ENCODE measurements at places on chromosomes 11 and 22.

DNA sequence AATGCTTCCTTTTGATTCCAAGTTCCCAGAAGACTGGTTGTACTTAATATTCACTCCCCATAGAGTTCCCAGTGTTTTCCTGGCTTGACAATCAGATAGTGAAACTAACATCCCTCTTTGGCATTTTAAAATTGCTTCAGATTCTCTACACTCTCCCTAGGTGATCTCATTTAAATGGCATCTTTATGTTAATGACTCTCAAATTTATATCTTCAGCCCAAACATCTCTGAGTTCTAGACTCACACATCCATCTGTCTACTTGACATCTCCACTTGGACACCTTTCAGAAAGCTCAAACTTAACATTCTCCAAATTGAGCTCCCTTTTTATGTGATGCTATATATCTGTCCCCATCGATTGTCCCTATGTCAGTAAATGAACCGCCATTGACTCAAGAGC, 232.0 kb downstream of the NTM start:
- DNase-seq = no peak

GRCh38 chr11:46850829-46851380, 4.8 kb upstream of the CKAP5 start:
- no peak for DNase-seq

DNA sequence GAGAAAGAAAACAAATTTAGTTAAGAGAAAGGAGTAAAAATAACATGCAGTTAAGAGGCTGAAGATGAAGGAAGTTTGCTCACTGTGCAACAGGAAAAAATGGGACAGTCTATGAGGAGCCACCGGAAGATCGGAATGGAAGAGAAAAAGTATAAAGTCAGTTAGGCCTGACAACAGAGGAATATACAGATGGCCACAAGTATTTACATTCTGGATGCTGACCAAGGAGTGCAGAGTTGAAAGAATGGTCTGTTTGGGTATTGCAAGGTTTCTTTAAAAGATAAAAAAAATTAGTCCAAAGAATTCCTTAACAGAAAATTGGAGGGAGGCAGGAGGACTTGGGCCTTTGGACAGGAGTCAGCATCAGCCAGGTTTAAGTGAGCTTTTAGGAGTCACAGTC, 37.5 kb downstream of the RBFOX2 start:
- no peak for DNase-seq

- DNase-seq = no peak
These were observed 465 bp downstream of the MAPK1 start for GRCh38 chr22:21866833-21867527.

DNA sequence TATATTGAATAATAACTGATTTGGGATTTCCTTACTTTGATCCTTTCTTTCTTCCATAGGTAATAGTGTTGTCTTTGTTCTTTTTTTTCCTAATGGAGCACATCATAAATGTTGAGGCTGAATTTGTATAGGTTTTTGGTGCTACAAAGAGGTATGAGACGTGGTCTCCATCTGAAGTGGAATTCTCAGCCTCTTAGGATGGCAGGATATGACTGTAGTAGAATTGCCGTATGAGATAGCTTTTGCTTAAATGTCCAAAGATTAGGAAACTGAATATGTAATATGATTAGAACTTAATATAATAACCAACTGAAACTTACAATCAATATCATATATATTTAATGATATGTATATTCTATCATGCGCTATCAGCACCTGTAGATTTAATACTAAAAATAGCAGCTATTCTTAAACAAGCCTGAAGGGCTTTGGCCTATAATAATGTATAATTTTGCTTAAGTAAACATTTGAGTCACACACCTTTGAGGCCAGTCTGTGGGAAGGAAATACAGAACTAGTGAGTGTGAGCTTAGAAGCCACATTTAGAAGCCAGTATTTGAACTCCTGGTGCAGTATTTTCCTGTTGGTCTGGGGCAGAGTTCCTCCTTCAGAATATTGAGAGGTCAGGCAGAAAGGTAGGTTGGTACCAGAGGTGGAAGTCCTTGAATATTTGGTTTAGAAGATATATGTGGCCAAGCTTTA, 62.6 kb downstream of the SWAP70 start:
- DNase-seq = peak; percentile 85

DNA sequence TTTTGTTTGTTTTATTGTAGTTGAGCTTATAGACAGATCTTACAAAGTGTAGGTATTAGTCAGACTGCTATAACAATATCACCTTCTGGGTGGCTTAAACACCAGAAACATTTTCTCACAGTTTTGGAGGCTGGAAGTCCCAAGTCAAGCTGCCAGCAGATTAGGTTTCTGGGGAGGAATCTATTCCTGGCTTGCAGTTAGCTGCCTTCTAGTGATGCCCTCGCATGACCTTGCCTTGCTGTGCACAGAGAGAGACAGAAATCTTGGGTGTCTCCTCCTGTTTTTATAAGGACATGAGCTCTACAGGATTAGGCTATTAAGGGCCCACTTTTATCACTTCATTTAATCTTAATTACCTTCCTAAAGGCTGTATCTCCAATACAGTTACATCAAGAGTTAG, 1635.2 kb downstream of the FAM181B start:
- DNase-seq = no peak

DNA sequence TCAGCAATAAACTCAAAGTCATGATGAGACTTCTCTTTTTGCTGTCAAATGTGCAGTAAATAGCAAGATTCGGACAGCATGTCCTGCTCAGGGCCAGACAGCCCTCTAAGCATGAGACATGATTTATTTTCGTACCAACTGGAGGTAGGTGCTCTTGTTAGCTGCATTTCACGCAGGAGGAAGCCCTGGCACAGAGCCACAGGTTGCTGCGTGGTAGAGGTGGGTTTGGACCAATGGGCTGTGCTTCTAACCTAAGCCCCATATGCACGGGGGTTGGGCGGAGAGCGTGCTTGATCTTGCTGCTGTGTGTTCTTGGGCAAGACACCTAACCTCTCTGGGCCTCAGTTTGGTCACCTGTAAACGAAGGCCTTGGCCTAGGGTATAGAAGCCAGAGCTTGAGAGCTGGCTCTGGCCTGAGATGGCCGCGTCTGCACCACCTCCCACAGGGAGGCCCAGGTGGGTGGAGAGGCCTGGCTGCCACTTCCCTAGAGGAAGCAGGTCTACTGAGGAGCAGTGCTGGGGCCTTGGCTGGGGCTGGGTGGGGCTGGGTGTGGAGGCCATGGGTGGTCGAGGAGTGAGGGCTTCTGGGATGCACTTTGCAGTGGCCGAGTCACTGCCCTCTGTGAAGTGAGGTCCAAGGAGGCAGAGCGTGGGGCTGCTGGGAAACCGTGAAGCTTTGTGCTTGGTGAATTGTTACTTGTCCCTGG, 38.5 kb upstream of the GRAMD4 start:
- no peak for DNase-seq

DNA sequence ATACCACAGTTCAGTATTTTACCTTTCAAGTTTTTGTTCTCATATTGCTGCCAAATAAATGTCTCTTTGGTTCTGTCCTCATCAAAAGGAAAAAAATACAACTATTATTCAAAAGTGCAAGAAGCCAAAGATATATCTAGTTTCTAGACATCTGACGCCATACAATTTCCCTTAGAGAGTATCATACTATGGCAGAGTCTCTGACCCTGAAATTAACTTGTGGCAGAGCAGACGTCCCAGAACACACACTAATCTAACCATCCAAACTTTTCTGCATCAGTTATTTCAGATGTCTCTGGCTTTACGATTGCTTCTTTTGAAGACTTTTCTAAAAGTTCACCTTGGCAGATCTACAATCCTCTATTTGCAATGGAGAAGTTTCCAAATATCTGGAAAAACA, 2.7 kb downstream of the OR51T1 start:
- no peak for DNase-seq

GRCh38 chr11:11414996-11415395, 61.9 kb upstream of the CSNK2A3 start:
- DNase-seq = no peak

DNA sequence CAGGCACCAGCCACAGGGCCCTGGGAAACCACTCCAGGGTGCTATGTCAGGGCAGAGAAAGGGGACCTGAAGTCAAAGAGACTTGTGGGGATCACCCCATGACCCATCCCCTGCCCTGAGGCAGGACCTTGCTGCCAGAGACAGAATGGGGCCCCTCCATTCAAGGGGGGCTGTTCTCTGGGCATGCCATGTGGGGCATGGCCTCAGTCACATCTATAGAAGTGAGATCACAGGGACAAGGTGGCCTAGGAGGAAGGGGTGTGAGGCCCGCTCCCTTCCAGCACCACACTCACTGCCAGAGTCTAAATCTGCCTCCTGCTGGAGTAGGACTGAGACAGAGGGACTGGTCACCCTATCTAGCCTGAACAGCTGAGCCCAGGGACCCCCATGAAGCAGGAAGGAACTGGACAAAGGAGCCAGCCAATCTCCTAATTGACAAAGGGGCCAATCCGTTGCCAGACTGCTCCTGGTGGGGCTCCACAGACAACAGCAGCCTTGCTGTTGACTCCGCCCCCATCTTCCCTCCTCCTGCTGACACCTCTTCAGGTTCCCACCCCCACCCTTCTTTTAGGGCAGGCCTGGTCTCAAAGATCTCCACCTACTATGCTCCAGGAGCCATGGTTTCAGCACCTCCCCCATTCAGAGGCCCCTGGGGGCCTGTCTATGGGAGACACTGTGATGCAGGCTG, 26.0 kb downstream of the NEAT1 start:
- DNase-seq = peak; percentile 83

DNA sequence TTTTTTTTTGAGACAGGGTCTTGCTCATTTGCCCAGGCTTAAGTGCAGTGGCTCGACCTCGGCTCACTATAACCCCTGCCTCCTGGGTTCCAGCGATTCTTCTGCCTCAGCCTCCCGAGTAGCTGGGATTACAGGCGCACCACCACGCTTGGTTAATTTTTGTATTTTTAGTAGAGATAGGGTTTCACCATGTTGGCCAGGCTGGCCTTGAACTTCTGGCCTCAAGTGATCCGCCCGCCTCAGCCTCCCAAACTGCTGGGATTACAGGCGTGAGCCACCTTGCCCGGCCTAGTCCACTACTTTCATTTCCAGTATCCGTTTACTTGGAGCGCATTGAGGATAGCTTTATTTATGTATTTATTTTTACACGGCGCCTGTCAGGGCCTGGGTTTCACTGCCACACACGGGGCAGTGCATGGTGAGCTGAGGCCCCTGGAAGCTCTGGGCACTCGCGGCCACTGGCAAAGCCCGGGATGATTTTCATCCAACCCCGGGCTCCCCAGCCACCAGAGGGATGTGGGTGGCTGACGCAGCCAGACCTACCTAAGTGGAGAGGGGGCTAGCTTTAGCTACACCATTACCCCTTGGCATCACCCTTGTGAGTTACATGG, 6.1 kb upstream of the MCAM start:
- DNase-seq = no peak

- peak; percentile 25 for DNase-seq
These were observed 582.3 kb upstream of the CHORDC1 start for GRCh38 chr11:90805172-90805571.

DNA sequence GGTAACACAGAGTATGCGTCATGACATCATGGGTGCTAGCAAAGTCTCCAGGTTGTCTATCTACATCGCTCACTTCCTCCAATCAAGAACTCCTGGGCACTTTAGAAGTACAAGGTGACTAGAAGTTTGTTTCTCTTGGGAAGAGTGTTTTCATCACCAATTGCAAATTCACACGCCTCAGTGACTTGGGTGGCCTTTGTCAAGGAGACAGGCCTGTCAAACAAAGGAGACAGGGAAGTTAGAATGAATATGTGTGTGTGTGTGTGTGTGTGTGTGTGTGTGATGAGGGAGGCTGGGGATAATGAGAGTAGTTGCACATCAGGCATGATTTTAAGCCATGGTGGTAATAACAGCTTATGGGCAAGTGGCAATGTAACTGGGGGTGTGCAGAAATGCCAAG, 953.2 kb downstream of the OPCML start:
- no peak for DNase-seq

- DNase-seq = no peak
These were observed 176.5 kb upstream of the NAV2 start for GRCh38 chr11:19536131-19536530.

GRCh38 chr11:134152696-134153095, 71.1 kb downstream of the NCAPD3 start:
- no peak for DNase-seq

DNA sequence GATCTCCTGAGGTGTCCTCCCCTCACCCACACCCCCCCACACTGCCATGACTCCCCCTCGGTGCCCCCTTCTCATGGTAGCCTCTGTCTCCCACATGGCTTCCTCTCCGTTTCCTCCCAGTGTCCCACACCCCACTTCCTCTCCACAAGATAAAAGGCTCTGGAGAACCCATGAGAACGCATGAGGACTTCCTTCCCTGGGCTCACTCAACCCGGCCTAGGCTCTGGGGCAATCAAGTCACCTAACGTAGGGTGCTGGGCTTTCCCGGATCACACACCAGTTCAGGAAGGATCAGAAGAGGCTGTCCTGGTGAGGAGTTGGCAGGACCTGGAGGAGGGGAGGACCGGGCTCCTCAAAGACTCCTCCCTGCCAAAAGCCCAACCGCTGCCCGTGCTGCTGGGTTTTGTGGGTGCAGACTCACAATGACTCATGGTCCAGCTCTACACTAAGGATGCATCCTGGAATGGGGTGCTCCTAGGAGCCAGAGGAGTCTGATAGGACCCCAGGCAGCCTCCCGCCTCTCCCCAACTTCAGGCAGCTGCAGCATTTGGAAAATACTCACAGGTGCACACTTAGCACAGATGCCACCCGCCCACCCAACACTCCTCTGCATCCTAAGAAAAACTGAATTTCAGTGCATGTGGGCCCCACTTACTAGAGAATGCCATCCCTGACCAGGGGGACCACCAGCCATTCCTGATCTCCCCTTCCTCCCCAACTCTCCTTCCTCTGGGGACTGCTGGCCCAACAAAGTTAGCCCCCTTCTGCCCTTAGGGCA, 21.0 kb downstream of the SLC22A12 start:
- no peak for DNase-seq

Measured in renal cortical epithelial cell (primary cell).